ENCODE measurements at places on chromosomes 1 and 21. TPM values are rescaled to one million over a fixed set of nuclear protein-coding genes. Genes with fewer than 3 reads are reported as not detected.

F13B gene
- not detected for polyA plus RNA-seq

OR2L2 gene
- polyA plus RNA-seq: not detected

FCRL6 gene
- polyA plus RNA-seq: 0.04 TPM

EXO1 gene
- 1.2 TPM for polyA plus RNA-seq

PPIAL4G gene
- not detected for polyA plus RNA-seq

CYP4X1 gene
- 15.3 TPM for polyA plus RNA-seq

SELENBP1 gene
- polyA plus RNA-seq: 23.5 TPM

HPCA gene
- polyA plus RNA-seq: not detected

CRYBG2 gene
- polyA plus RNA-seq: 163 TPM

FCRL1 gene
- polyA plus RNA-seq: 0.04 TPM

C1orf122 gene
- polyA plus RNA-seq: 19.3 TPM
